ENCODE measurements at places on chromosomes 11 and 22.

- no peak for DNase-seq
Measured at GRCh38 chr11:111457731-111458368, 54.3 kb downstream of the BTG4 start.

DNA sequence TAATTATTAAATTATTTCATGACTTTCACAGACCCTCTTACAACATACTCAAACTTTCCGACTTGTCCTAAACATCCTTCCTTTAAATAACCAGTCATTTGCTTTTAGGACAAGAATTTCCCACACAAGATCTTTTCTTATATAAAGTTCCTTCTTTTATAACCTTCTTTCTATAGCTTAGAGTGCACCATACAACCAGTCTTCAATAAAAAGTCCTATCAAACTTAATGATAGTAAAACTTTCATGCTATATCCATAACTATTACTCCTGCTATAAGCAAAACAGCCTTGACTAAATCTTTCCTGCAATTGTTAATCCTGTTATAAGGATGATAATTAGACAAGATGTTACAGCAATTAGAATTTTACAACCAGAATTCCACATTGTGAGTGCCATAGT is 47.4 kb downstream of the ZNF280B start:
- DNase-seq: no peak

- DNase-seq: no peak
Measured at GRCh38 chr11:35479731-35480130, 45.7 kb downstream of the PAMR1 start.

DNA sequence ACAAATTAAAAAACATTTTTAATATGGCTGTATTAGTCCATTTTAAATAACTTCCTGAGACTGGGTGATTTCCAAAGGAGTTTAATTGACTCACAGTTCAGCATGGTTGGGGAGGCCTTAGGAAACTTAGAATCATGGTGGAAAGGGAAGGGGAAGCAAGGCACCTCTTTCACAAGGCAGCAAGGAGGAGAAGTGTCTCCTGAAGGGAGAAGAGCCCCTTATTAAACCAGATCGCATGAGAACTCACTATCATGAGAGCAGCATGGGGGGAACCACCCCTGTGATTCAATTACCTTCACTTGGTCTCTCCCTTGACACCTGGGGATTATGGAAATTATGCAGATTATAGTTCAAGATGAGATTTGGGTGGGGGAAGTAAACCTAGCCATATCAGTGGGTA is 488.6 kb downstream of the ETS1 start:
- no peak for DNase-seq

DNA sequence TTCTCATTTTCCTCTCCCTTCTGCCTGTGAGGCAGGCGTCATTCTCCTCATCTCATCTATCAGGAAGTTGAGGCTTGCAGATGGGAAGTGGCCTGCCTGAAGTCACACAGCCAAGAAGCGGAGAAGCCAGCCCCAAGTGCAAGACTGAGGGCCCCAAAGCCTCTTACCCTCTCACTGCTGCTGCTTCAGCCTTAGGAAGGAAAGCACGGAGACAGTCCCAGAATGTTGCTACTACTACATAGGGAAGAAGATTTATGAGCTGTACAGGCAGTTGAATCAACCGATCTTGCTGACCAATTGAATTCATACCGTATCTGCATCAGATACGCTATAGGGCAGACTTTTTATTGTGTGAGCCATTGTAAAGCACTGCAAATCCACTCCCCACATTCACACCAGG is 89.0 kb downstream of the CWC15 start:
- DNase-seq: no peak

DNA sequence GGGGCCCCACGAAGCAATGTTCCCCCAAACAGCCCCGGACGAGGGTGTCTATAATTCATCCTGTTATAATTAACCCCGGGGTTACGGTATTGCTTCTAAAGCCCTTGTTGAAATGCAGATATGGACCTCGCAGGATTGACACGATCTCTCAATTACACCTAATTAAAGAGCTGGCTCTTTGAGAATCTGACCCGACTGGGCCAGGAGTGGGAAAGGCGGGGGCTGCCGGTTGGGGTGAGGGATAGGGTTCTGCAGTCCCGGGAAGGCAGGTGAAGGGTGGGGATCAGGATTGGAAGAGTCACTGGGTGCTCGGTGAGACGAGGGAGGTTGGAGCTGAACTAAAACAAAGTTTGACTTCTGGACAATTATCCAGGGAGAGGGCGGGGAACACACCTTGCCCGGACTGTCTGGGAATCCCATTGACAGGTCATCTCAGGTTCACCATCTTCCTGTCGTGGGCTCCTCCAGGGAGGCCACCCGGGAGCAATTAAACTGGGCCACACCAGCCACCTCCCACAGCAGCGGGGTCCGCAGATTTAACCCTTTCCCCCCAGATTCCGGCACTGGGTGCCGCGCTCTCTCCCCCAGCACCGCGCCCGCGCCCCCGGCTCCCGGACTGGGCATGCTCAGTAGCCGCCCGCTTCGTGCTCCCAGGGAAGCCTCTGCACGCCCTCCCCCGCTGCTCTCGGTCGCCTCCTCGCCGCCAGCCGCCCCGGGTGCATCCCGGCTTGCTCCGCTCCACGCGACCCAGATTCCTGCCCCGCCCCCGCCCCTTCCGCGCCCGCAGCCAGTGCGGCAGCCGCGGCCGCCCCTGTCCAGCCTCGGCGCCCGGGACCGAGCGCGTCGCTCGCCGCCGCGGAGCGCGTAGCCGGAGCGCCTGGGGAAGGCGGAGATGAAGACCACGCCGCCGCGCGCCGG is at the start of gene ELMOD1:
Gene ELMOD1, plus strand, starts transcription at position 688 of the 918 bp plus-strand sequence. CDS start 27,043 bp downstream, outside the sequence.
- DNase-seq: peak; percentile 24

- peak; percentile 70 for DNase-seq
Measured at GRCh38 chr11:20156280-20156875, 3.9 kb downstream of the DBX1 start.

- no peak for DNase-seq
Measured at GRCh38 chr11:19774817-19775580, 62.4 kb downstream of the NAV2 start.

- no peak for DNase-seq
Measured at GRCh38 chr11:12235553-12235946, 125.2 kb downstream of the MICAL2 start.

DNA sequence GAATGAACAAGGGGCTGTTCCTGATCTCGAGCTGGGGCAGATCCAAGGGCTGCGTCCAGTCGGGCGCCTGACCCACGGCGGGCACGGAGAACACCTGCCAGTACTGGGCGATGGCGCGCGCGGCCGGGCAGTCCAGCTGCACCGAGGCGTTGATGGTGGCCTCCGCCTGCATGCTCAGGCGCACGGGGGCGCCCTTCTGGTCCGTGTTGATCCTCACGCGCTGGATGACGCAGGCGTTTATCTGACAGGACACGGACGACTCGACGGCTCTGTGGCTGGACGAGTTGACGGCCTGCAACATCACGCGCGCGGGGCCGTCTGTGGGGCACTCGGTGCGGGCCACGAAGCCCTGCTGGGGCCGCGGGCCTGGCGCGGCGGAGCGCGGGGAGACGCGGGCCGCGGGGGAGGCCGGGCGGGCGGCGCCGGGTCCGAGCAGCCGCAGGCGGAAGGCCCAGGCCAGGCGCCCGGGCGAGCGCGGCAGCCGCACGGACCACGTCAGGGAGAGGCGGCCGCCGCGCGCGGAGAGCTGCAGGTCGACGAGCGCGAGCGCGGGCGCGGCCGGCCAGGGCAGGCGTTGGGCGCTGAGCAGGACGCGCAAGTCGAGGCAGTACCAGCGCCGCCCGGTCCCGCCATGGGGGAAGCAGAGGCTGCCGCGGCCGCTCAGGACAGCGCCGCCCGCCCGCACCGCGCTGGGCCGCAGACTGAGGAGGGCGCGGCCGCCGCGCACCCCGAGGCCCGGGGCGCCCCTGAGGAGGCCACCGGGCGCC is 511 bp downstream of the PKDREJ start:
- DNase-seq: peak; percentile 45

DNA sequence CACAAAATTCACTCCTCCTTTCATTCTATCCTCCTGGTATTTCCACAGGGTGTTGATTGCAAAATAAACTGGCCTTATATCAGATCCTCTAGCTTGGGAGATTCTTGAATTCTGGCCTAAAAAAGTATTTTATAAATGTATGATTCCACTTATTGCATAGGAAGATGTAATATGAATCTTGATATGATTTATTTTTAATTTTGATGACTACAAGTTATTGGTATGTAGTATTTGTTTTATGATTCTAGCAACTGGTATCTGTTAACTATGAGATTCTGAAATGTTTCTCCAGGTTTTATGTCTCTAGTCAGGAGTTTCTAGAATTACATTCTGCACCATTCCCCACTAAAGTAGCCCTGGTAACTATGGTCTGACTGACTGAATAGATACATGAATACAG is 373.9 kb upstream of the C11orf87 start:
- DNase-seq: no peak

DNA sequence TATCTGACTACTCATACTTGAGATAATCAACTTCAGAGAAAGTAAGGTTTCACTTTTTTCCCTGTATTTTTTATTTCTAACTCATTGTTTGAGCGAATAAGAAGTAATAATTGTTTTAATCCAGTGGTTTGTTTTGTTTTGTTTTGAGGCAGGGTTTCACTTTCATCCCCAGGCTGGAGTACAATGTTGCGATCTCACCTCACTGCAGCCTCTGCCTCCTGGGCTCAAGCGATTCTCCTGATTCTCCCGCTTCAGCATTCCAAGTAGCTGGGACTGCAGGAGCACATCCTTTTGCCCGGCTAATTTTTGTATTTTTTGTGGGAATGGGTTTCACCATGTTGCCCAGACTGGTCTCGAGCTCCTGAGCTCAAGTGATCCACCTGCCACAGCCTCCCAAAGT is 8.6 kb downstream of the GTF2H1 start:
- no peak for DNase-seq

DNA sequence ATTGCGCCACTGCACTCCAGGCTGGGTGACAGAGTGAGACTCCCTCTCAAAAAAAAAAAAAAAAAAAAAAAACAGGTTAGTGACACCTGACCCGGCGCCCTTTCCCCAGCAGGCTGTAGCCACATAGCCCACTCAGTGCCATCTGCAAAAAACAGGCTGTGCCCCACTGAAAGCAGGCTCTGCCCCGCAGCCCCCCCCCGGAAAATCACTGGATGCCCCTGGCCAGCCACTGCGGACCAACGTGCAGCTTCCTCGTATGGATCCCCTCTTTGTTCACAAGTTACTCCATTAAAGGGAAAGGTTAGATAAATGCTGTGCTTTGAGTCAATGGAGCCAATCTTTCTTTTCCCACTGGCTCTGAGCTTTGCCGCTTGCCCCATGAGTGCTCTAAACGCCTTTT is 660.3 kb downstream of the TBC1D22A start:
- no peak for DNase-seq

DNA sequence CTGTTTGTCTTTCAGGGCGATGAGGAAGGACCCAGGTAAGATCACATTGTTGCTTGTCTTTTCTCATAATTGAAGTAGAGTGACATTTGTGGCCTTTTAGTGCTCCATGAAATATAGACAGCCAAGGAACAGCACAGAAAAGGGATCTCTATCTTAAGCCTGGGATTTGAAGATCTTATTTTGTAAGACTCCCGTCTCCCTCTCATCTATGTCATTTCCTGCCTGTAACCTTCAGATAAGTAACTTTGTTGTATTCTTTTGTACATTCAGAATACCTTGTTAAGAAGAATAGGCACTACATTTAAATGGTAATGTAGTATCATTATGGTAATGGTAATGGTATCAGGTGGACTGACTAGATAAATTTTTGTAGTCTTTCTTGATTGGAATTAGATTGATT is 72.8 kb downstream of the TRIM44 start:
- no peak for DNase-seq

GRCh38 chr11:66478729-66479393 is 1.4 kb upstream of the DPP3 start:
- peak; percentile 42 for DNase-seq

Data from CD4-positive, alpha-beta T cell treated with Interleukin-12 subunit alpha and Interleukin-12 subunit beta, for 1 hour (primary cell).